ENCODE measurements at places on chromosomes 2 and 18.

DNA sequence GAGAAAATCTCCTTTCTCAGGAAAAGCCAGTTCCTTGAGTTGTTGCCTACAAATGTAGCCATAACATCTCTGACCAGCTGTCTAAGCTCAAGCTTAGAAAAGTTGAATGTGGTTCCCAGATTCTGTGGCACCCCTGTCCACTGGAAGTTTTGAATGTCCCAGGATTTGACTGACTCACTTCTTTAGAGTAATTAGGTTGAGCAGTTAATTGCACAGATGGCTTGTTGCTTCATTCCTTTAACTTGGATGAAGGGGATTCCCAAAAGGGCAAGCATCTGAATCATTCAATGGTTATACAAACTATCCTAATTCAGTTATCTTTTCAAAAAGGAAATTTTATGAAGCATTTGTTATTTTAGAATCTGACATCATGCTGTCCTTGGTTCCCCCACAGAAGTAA is 374.7 kb downstream of the LNPK start:
- ATAC-seq, result no peak

GRCh38 chr18:47632970-47633635 is 297.4 kb downstream of the SMAD2 start:
- ATAC-seq, result no peak

DNA sequence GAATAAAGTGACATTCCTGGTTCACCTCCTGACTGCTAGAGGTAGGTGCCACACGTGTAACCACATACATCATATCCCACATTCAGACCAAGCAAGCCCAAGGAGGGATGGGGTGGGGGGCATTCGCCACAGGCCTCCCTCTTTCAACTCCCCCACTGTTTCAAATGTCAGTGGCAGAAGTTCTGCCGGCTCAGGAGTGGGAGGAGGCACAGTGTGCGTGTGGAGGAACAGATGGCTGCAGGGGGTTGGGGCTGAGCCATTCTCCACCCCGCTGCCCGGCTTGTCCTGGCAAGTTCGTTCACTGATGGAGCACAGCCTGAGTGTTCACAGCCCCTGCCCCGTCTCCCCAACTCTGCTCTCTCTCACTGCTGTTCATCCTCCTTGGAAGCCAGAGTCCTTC is 75.4 kb upstream of the TANC1 start:
- ATAC-seq, result peak; percentile 28

DNA sequence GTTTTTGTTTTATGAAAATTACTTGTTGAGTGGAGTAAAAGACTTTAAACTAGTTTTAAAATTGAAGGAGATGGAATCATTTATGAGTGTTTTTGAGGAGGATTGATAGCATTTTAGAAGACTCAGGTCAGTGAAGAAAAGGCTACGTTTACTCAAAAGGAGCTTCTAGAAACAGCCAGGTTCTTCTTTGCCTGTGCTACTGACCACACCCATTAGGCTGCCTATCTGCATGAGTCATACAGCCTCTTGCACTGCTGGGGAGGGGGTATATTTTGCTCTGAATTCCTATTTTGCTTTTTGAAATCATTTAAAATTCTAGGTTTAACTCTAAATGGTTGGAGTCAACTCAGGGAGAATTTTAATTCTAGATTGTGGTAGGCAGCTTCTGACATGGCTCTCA is 22.3 kb downstream of the EFEMP1 start:
- ATAC-seq, result no peak

DNA sequence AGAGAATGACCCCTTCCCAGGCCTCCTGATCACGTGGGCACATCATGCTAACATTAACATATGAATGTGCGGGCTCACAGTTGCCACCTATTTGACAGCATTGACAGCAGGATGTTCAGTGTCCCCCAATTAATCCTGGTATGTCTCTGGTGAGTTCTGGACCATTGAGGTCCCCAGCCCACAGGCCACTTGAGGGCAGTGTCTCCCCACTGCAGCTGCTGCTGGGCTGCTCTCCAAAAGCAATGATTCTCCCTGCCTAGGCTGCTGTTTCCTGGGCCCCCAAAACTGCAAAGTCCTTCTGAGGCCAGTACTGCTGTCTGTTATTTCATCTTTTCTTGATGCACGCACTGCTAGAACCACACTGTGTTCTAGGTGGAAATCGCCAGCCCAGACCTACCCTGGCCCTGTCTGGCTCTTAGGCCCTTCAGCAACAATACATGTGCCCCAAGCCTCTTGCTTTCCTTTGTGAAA is 52.7 kb upstream of the MAPK4 start:
- no peak for ATAC-seq

- no peak for ATAC-seq
These were observed 35.4 kb upstream of the GPR17 start for GRCh38 chr2:127610561-127610960.

DNA sequence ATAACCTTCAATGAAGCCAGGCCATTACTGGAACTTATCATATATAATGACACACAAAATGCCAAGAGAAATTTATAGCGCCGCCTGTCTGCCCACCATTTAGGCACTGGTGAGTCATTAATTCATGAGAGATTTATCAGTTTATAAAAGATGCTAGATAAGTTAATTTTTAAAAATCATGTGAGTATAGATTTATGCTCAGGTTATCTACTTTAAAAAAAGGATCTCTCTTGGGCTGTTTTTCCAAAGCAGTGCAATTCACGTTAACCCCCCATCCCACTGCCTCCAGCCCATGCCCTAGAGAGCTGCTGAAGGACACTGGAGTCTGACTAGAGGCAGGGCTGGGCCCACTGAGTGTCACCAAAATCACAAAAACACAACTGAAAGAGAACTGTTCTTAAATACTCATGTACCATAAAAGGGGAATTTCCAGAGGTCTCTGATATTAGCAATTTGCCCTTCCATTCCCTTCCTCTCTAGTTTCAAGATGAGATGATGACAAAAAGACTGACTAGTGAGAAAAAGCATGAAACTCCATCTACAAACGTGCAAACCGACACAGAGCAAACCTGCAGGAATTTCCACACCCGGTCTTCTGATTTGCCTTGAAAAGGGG is 160.8 kb downstream of the BCL2 start:
- peak; percentile 29 for ATAC-seq

GRCh38 chr2:3729786-3730185 is 26.4 kb downstream of the DCDC2C start:
- no peak for ATAC-seq

DNA sequence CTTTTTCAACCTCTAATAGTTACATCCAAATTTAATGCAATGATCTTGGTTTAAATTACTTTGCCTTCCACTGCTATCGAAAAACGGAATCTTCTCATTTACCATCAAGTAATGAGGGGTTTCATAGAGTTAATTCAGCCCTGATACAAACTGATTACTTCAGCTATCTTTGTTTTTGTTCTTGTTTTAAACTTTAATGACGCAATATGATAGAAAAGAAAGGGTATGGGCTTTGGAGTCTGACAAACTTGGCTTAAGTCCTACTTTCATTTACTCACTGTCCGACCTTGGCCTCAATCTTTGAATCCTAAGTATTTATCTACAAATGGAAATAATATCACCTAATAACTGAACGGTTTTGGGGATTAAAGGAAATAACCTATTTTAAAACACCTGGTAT is 16.1 kb downstream of the ADAM17 start:
- no peak for ATAC-seq

DNA sequence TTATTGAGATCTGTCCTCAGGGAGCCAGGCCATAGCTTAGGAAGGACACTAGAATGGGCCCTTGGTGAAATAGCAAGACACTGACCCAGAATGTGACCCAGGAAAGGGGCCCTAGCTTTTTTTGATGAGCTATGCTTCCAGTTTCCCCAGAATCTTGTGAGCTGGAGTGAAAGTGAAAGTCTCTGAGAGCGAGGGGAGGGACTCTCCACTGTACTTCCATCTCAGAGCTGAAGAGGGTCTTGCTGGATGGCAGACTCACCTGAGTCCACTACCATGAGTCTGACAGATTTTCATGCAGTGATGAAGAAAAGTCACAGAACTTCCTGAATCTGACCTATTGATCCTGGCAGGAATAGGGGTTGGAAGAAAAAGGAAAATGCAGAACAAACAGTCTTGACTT is 3.1 kb downstream of the ARHGAP25 start:
- ATAC-seq, result peak; percentile 24

- no peak for ATAC-seq
These were observed 106.1 kb downstream of the ETAA1 start for GRCh38 chr2:67503066-67503795.

DNA sequence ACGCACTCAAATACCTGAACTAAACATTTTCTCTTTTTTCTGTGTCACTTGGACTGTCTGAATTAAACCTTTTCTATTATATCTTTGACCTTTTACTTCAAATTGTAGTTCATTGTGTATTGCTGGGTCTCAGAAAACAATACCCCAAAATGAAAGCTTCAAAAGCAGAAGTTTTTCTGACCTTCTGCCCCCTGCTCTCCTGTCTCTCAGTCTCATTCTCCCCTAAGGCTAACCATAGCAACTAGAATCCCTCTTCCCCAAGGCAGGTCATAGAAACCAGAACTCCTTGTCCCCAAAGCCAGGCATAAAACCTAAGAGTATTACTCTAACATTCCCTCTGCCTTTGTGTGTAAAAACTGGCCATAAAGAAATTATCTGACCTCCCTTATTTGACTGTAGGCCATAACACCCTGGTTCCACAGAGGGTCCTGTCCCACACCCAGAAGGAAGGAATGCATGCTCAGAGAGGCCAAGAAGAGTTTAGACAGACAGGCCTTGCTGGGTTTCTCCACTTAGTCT is 93.5 kb upstream of the B3GNT2 start:
- ATAC-seq, result no peak

DNA sequence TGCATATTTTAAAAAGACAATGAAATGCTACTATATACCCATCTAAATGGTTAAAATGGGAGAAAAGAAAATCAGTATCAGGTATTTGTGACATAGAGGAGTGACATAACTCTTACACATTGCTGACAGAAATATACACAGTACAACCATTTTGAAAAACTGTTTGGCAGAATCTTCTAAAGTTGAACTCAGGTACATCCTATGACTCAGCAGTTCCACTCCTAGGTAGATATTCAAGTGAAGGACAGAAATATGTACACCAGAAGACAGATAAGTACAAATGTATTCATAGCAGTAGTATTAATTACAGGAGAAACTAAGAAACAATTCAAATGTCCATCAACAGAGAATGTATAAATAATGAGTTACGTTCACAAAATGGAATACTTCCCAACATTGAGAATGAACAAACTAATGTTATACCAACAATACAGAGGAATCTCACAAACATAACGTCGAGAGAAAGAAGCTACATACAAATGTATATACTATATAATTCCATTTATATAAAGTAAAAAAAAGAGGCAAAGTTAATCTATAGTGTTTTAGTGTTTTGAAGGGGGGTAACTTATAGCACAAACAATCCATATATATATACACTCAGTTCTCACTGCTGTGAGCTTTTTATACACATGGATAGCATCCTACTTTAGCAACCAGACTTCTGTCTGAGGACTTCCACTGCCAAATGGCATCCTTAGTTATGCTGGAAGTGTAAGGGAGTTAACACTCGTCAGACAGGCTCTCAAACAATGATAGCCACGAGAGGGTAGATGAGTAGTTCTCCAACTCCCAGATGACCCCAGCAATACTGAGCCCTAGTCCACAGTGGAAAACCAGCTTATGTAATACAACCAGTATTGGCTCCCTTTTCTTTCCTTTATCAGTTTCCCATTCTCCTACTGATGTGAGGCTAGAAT is 172.5 kb downstream of the NBAS start:
- no peak for ATAC-seq

GRCh38 chr2:134276381-134277172 is 22.7 kb downstream of the MGAT5 start:
- ATAC-seq, result no peak

DNA sequence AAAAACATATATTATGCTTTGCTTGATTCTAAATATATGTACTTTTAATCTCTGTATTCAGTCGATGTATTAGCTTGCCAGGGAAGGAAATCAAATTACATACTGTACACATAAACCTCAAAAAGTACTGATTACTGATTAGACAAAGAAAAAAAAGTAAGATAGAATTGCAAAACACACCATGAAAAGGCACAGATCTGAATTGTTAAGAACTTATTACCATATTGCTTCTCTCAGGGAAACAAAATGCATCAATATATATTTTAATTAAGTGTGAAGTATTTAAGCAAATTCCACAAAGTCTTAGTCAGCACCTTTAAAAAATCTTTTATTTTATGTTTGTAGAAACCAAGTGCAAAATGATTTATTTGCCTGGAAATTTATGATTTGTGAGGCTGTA is 309.3 kb downstream of the RNF144A start:
- ATAC-seq, result no peak

All from stimulated activated memory B cell treated with anti-CD40 and anti-IgM and Interleukin-4, amounts not matched to agents 10 μg/mL and 1 μg/mL and 100 μg/mL, for 72 hours (primary cell).